ENCODE measurements at places on chromosomes 7 and 10.

GRCh38 chr10:110163192-110163773 is 44.1 kb upstream of the MXI1 start:
- no peak for DNase-seq

DNA sequence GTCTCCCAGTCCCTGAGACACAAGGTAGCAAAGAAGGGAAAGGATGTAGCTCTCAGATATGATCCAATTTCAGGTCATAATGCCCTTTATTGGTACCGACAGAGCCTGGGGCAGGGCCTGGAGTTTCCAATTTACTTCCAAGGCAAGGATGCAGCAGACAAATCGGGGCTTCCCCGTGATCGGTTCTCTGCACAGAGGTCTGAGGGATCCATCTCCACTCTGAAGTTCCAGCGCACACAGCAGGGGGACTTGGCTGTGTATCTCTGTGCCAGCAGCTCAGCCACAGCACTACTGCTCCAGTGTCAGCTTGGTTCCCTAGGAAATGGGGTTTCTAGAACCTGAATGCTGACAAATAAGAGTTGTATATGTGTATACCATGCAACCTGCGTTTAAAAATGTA is 74.6 kb upstream of the PRSS58 start:
- no peak for DNase-seq

DNA sequence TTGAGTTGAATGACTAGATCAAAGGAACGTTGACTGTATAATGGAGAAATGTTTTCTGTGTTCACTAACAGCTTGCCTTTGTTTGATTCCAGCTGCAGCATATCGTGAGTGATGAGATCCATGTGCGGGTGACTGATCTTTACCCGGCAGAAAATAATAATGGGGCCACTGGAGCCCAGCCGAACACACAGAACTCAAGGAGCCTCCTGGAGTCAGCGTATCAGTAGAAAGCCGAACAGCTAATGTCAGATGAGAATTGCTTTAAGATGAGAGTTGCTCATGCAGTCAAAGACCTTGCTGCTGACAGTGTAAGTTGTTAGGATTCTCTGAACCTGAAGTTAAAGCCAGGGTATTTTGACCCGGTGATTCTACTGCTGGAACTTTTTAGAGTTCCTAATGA is 34.3 kb upstream of the MTPAP start:
- DNase-seq, result no peak

- DNase-seq, result peak; percentile 45
These were observed 65.4 kb upstream of the STEAP1B start for GRCh38 chr7:22565315-22565811.

- DNase-seq, result peak; percentile 52
These were observed 50.9 kb downstream of the INPP5A start for GRCh38 chr10:132588301-132589013.

DNA sequence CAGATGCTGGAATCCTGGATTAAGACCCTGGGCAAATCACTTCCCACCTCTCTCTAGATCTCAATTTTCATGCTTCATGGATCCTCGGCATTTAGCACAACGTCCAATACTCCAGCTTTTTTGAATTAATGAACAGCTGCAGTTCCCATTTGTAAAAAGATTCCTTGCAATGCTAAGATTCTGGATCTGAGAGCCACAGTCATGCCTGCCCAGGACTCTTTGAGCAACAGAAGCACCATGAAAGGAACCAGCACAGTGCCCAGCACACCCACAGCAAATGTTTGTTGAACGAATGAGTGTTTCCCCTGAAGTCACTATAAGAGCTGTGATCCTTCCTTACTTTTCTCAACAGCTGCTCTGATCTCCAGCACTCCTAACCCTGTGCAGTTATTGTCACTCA is 20.8 kb upstream of the DDIT4 start:
- no peak for DNase-seq

DNA sequence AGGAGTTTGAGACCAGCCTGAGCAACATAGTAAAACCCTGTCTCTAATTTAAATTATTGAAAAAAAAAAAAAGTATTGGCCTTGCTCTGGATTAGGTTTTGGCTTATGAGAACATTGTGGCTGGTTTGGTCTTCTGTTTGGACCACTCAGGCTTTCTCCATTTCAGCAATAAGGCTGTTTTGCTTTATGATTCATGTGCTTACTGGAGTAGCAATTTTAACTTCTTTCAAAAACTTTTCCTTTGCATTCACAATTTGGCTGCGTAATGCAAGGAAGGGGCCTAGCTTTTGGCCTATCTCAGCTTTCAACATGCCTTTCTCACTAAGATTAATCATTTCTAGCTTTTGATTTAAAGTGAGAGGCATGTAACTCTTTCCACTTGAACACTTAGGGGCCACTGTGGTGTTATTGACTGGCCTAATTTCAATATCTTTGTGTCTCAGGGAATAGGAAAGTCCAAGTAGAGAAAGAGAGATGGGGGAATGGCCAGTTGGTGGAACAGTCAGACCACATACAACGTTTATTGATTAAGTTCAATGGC is 38.0 kb upstream of the SRPK2 start:
- no peak for DNase-seq

DNA sequence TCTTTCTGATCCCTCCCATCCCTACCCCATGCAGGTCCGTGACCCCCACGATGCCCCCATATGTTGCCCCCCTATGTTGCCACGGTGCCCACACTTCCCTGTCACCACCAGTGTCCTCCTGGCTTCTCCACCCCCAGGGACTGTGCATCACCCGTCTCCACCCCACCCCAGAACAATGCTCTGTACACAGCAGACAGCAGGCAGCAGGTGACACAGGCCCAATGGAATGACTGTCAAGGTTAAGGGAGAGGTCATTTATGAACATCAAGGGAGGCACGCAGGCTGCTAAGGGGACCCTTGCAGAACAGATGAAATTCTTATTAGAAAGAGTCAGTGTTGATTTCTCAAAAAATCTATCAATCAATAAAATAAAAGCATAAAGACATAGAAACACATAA is 71.5 kb downstream of the PARP12 start:
- DNase-seq, result no peak

DNA sequence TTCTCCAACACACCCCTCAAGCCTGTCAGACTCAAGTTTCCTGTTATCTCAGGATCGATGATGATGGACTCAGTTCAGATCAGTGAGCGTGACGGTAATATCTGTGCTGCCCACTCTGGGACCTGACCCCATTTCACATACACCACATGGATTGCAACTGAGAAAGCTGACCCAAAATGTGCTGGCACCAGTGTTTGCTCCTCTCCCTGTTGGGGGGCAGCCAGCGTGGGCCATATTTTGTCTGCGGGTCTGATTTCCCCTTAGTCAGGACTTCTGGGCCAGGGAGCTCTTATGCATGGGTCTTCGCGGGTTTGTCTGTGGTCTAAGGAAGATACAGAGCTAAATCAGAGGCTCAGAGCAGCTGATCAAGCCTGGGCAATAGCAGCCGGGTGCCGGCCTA is 42.6 kb upstream of the TRIM8 start:
- DNase-seq, result no peak

DNA sequence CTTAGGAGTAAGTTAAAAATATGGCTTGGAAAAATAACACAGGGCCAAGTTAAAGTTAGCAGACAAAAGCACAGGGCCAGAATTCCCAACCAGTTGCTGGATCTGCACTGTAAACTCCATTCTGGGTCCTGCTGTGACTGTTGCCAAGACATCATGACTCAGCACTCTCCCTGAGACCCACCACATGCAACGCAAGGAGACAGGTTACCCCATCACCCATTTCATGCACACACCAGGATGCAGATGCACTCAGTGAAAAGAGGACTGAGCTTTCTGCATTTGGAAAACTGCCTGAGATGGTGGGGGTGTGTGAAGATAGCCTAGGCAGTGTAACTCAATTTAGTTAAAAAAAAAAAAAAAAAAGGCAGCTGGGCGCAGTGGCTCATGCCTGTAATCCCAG is 97.6 kb upstream of the ZNF438 start:
- no peak for DNase-seq

GRCh38 chr7:105028004-105028403 is 14.0 kb downstream of the KMT2E start:
- no peak for DNase-seq

- DNase-seq, result no peak
These were observed 517.5 kb upstream of the FOXK1 start for GRCh38 chr7:4164556-4164955.

DNA sequence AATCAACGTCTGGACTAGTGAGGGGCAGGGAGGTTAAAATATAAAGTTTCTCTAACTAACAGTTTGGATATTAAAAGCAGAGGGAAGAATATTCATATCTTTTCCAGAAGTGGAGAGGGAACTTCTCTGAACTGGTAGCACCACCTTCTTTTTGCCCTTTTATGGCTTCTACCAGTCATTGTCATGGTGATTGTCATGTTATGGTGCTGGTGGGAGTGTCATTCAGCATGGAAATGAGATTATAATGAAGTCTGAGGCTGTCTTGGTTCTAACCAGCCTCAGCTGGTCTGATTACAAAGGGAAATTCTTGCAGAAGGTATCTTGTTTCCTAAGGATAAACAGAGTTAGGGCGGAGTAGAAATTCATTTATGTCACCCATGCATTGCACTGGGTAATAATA is 523.8 kb downstream of the ZWINT start:
- no peak for DNase-seq

- DNase-seq, result no peak
These were observed 1.4 kb downstream of the HPS1 start for GRCh38 chr10:98445200-98445812.

DNA sequence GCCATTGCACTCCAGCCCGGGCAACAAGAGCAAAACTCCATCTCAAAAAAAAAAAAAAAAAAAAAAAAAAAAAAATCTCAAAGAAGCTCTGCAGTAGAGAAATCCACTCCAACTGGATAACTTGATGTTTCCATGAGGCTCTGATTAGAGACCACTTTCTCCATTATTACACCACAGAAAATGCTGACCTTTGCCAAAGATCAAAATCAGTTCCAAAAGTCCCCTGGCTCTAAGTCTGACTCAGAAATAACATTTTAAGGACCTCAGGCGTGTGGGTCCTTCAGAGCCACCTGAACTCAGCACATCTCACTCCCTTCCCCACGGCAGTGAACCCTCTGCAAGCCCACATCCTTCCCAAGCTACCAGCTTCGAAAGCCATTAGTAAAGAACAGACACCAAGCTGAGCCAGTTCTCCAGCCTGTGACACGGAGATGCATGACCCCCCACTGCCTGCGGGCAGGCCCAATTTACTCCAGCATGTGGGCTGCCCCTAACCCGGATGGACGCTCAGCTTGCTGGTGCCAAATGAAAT is 13.8 kb upstream of the TMEM120A start:
- no peak for DNase-seq

DNA sequence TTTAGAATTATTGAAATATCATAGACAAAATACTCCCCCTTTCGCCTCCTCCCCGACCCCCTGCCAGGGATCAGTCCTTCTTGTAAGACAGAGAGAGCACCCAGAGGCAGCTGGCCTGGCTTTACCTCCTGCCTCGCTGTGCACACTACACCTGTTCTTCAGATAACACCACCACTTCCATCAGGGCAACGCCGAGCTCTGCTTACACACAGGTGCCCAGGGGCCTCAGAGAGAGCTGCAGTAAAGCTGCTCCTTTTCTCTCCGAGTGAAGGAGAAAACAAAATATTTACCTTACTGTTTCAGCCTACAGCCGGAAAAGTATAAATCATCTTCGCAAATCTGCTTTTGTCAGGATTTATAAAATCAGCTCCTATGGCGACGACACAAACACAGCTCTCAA is 80.7 kb downstream of the HIPK2 start:
- no peak for DNase-seq

DNA sequence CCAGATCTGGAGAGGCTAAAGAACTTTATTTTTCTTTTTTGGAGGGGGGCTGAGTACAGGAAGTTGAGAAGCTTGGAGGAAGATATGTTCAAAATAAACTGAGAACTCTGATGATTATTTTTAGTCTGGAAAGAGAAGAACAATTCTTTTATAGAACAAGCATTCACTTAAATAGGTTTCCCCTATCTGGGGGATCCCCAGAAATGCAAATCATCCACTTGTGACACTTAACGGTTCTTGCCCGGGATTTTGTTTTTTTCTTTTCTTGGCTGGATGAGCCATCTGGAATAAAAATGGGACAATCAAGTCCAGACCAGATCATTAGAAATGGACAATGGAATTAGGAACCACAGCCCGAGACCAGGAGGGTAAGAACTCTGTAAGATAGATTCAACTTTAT is 95.9 kb upstream of the EGR2 start:
- DNase-seq, result peak; percentile 15

- no peak for DNase-seq
These were observed 10.3 kb downstream of the CLRN3 start for GRCh38 chr10:127882391-127882790.

DNA sequence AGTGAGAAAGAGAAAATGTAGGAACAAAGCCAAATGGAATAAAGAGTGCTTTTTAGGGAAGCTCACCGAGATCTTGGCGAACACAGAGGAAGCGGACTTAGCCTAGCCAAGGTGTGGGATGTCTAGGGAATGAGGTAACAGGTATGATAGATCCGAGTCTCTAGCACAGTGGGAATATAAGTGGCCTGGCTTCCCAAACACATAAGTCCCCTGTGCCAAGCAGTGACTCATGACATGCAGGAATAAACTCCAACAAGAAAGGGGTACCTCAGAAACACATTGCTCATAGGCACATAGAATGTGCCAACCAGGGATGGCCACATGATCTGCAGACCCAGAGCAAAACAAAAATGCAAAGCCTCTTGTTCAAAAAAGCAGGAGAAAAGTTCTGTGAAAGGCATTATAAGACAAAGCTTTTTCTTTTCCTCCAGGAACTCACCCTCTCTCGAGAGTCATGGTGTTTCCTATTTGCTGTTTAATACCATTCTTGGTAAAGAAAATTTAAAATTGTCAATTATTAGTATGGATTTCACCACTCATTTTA is 542.5 kb downstream of the GATA3 start:
- DNase-seq, result no peak

DNA sequence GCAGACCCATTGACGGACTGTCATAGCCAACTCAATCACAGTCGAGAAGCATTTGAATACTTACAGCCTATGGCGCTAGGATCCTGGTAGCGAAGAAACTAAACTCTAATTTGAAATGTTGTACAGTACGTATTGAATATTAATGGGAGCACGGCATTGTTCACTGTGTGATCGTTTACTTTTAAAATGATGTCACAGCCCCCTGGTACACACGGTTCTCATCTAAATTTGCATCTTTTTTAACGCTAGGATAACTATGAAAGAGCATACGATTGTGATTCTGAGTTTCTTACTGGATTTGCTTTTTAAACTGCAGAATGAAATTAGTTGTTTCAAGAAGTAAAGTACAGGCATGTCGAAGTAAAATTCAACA is 895 bp upstream of the NAPEPLD start:
- no peak for DNase-seq

DNA sequence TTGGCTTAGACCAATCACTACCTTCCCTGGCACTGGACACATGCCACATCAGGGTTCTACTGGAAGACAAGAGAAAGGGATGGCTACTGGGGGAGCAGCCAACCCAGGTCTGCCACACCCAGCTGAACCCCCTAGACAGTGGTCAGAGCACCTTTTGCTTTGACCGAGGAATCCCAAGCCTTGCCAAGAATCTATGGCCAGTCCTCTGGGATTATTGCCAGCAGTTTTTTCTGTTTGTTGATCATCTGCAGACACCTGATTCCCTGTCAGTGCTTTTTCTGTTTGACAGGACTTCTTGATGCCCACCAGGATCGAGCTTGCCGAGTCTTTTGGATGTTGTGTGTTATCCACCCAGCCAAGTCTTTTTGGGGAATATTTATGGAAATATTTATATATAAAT is 476.2 kb upstream of the GALNT17 start:
- DNase-seq, result no peak

Measured in globus pallidus (tissue), 1 donor.